ENCODE measurements at places on chromosomes 6 and 20. TPM values are rescaled to one million over a fixed set of nuclear protein-coding genes. Genes with fewer than 3 reads are reported as not detected.

The ADAT2 gene
- 3.0 TPM for total RNA-seq

The PAK5 gene
- not detected for total RNA-seq

The MRAP2 gene
- 0.65 TPM for total RNA-seq

The POM121L2 gene
- not detected for total RNA-seq

The RAET1L gene
- not detected for total RNA-seq

The TEAD3 gene
- 6.8 TPM for total RNA-seq

The OR2J3 gene
- total RNA-seq, result not detected

The HLA-DQB1 gene
- not detected for total RNA-seq

The CYP39A1 gene
- total RNA-seq, result 22.6 TPM

The MCCD1 gene
- not detected for total RNA-seq

The BMP5 gene
- under 0.01 TPM for total RNA-seq

The DHX35 gene
- 10.0 TPM for total RNA-seq

The BTN1A1 gene
- not detected for total RNA-seq

The CDKAL1 gene
- 15.7 TPM for total RNA-seq

The MAS1 gene
- total RNA-seq, result 0.09 TPM

The APOBEC2 gene
- not detected for total RNA-seq

The RTEL1 gene
- total RNA-seq, result 9.2 TPM

The CEP43 gene
- total RNA-seq, result 23.1 TPM

The TTLL9 gene
- total RNA-seq, result under 0.01 TPM

The GPANK1 gene
- 14.3 TPM for total RNA-seq

The PTCHD4 gene
- 3.0 TPM for total RNA-seq

The ZBTB2 gene
- 8.8 TPM for total RNA-seq

The COL9A3 gene
- 0.57 TPM for total RNA-seq

The SNAP91 gene
- under 0.01 TPM for total RNA-seq

The ALDH5A1 gene
- total RNA-seq, result 0.28 TPM

The PRR18 gene
- total RNA-seq, result not detected

The NNAT gene
- total RNA-seq, result 0.14 TPM

The NUDT3 gene
- total RNA-seq, result 16.4 TPM

The TCF21 gene
- total RNA-seq, result 27.4 TPM

The ZNF337 gene
- total RNA-seq, result 21.4 TPM

The GJA1 gene
- 896 TPM for total RNA-seq

The SEL1L2 gene
- not detected for total RNA-seq

The TFAP2A gene
- total RNA-seq, result under 0.01 TPM

The HRH3 gene
- total RNA-seq, result not detected

The ECT2L gene
- total RNA-seq, result not detected

The KCNK16 gene
- total RNA-seq, result not detected

The SIM1 gene
- not detected for total RNA-seq

The PHACTR3 gene
- total RNA-seq, result not detected

The EFCAB8 gene
- total RNA-seq, result 0.28 TPM

The KCNB1 gene
- total RNA-seq, result under 0.01 TPM

The SLC13A3 gene
- total RNA-seq, result 2.7 TPM

The NKX2-4 gene
- total RNA-seq, result not detected

The OXT gene
- total RNA-seq, result 0.18 TPM

The SDC4 gene
- 98.4 TPM for total RNA-seq

The INSM1 gene
- not detected for total RNA-seq

The DHX16 gene
- 43.7 TPM for total RNA-seq

The GSTA3 gene
- total RNA-seq, result not detected

The SLC17A1 gene
- total RNA-seq, result not detected

The FAM120B gene
- total RNA-seq, result 17.7 TPM

The BMP6 gene
- 70.7 TPM for total RNA-seq
